ENCODE measurements at places on chromosomes 11 and 22. TPM values are rescaled to one million over a fixed set of nuclear protein-coding genes. Genes with fewer than 3 reads are reported as not detected.

SNU13 gene
- total RNA-seq, result 147 TPM

SORL1 gene
- 51.7 TPM for total RNA-seq

DNA sequence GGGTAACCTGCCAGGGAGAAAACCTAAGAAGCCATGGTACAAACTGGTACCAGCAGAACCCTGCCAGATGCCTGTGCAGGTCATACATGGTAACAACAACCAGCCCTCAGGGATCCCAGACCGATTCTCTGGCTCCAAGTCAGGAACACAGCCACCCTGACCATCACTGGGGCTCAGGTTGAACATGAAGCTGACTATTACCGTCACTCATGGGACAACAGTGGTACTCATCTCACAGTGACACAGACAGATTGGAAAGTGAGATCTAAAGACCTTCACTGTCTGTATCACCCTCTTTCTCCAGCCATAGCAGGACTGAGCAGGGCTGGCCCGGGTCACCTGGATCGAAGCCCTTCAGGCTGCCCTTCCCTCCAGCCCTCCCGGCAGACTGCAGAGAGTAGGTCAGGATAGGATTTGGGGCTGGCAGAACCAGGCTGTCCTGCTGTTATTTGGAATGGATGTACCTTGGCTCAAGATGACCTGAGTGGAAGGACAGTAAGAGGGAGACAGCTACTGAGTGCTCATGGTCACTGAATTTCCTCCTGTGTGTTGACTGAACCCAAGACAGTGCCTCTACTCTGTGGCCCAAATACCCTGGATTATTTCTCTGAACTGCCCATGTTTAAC is 94.7 kb downstream of the GGTLC2 start:
- H3K4me3 ChIP-seq, result no peak overlapping the region
- DNase-seq, result no peak
- no peak overlapping the region for H3K27ac ChIP-seq
- H3K4me1 ChIP-seq, result no peaks in the 10 kb centered on the region
- no peaks in the 10 kb centered on the region for H3K36me3 ChIP-seq

- H3K36me3 ChIP-seq, result no peaks in the 10 kb centered on the region
- H3K27me3 ChIP-seq, result no peaks in the 10 kb centered on the region
- peak overlapping the region; percentile 60 for H3K27ac ChIP-seq
- no peaks in the 10 kb centered on the region for H3K4me1 ChIP-seq
Observed at GRCh38 chr11:75133976-75134375, 16.9 kb upstream of the SLCO2B1 start.

DNA sequence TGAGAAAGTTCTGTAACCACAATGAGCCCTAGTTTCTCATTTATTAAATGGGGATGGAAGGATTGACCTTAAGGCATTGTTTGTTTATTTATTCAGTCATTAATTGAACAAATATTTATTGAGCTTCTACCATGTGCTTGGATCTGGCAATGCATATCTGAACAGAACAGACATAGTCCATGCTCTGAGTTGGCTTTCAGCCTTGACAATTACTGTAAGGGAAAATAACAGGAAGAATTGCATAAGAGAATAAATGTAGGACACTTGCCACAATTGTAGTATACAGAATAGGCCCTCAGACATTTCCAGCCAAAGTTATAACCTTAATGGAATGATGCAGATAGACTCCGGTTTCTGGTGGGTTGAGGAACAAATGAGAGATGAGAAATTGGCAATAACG is 160.5 kb upstream of the TTC12 start:
- no peak overlapping the region for H3K27ac ChIP-seq
- no peaks in the 10 kb centered on the region for H3K4me1 ChIP-seq
- H3K4me3 ChIP-seq, result no peak overlapping the region
- H3K27me3 ChIP-seq, result no peaks in the 10 kb centered on the region

DNA sequence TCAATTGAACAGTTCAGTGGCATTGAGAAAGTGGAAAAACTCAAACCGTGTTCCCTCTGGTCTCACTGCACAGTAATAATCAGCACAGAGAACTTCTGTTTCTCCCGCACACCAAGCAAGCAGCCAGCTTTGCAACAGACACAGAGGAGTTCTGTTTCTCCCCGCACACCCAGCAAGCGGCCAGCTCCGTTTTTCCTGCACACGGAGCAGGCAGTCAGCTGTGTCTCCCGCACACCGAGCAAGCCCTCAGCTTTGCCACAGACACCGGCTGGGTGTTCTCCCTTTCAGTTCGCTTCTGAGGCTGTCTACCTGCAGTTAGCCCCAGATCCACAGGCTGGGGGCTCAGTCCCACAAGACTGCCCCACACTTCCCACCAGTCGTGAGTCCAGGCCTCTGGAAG is 9.9 kb upstream of the TALDO1 start:
- no peak for DNase-seq
- peak overlapping the region; percentile 38 for H3K27ac ChIP-seq
- H3K4me3 ChIP-seq, result no peak overlapping the region
- no peaks in the 10 kb centered on the region for H3K36me3 ChIP-seq
- H3K4me1 ChIP-seq, result peaks cover 1% of the 10 kb centered on the region
- no peaks in the 10 kb centered on the region for H3K27me3 ChIP-seq

DNA sequence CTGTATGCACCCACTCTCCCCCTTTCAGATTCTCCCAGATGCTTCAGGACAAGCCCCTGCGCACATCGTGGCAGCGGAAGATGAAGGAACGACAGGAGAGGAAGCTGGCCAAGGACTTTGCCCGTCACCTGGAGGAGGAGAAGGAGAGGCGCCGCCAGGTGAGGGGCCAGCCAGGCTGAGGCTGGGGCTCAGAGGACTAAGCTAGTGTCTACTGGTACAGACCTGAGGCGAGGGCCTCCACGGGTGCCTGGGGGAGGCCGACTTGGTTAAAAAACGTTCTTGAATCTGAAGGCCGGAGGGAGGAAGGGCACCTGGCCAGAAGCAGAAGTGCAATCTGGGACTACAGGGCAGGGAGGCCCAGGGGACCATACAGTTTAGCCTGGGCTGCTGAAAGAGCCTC is 6.0 kb downstream of the CCDC86 start:
- H3K27ac ChIP-seq, result no peak overlapping the region
- H3K4me3 ChIP-seq, result no peak overlapping the region
- H3K36me3 ChIP-seq, result peaks cover 5% of the 10 kb centered on the region

DNA sequence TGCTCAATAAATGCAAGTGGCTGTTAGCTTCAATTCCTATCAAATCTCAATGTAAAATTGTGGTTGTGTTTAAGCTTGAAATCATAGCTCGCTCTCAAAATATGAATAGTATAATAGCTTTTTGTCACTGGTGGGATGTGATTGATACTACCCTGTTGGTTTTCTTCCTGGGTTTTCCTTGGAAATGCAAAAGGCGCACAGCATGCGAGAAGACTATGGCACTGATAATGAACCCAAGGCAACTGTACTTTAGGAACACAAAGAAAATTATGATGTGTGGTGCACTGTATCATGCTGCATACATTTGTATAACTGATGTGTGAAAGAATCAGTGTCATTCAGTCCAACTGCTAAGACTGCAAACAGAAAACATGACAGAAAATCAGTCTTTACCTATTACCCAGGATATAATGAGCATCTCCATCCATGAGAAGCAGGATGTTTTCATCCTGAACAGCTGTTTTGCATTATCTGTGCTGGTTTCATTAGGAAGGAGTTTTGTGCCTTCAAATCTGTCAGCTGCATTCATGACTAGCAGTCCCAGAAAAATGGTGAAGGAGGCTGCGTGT is 101.2 kb downstream of the TRPC6 start:
- H3K36me3 ChIP-seq, result no peaks in the 10 kb centered on the region
- H3K27ac ChIP-seq, result no peak overlapping the region
- no peaks in the 10 kb centered on the region for H3K4me1 ChIP-seq
- no peak overlapping the region for H3K4me3 ChIP-seq
- DNase-seq, result no peak

GRCh38 chr11:6298605-6299004 is 21.7 kb downstream of the CAVIN3 start:
- no peak overlapping the region for H3K27ac ChIP-seq
- H3K36me3 ChIP-seq, result no peaks in the 10 kb centered on the region
- DNase-seq, result peak; percentile 95
- H3K27me3 ChIP-seq, result no peaks in the 10 kb centered on the region
- H3K4me1 ChIP-seq, result peaks cover 6% of the 10 kb centered on the region

DNA sequence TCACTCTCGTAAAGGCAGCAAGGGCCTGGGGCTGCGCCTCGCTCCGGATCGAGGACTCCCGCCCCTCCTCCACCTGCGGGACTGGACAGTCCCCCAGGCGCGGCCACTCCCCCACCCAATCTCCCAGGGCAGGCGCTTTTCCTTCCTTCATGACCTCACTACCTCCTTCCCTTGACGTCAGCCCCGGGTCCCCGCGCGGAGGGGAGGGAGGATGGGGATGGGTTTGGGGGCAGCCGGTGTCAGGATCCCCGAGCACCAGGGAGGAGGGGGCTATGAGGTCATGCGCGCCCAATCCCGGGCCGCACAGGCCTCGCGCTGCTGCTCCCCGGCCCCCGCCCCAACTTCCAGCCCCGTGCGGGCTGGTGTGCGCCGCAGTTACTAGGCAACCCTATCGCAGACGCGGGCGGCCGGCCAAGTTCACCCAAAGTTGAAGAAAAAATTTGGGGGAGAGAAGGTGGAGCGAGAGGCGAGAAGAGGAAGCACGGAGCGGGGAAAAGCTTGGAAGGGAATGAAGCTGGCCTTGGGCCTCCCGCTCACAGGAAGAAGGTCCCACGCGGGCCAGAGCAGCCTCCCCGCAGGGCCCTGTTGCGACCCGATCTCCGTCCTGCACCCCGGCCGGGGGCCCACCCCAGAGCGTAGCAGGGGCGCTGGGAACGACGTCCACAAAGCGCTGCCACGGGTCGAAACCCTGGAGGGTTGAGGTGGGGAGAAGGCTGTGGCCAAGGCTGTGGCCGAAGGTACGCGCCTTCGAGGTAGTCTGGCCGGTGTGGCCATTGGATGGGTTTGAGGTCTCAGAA is 8.3 kb downstream of the WT1 start:
- peaks cover 98% of the 10 kb centered on the region for H3K27me3 ChIP-seq
- H3K27ac ChIP-seq, result no peak overlapping the region
- peak overlapping the region; percentile 60 for H3K4me3 ChIP-seq

DNA sequence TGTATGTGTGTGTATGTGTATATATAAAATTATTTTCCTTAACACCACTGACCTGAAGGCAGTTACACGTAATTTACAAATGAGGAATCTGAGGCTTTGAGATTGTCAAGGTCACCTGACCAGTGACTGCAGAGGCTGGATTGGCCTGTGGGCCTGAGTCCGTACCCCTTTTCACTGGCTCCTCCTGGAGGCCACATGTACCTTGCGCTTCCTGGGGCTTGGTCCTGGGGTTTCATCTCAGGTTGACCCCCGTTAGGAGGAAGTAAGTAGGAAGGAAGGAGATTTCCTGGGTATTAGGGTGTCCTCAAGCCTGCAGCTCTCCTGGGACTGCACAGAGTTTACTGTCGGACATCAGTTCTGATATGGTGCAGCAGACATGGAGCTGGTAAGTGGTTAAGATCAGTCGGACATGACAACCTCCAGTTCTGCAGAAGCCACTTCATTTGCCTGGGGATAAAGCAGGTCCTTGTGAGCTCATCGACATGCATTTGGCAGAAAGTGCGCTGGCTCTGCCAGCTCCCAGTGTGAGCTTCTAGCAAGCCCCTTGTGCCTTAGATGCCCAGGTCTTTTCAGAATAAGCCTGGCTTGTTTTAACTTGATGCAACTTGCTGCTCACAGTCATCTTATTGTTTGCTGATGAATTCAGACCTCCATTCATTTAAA is 36.6 kb downstream of the ST3GAL4 start:
- no peaks in the 10 kb centered on the region for H3K27me3 ChIP-seq
- no peak overlapping the region for H3K27ac ChIP-seq
- no peaks in the 10 kb centered on the region for H3K36me3 ChIP-seq
- DNase-seq, result peak; percentile 72
- no peak overlapping the region for H3K4me3 ChIP-seq

GRCh38 chr11:99911116-99911515 is 776.0 kb upstream of the ARHGAP42 start:
- H3K27ac ChIP-seq, result no peak overlapping the region
- DNase-seq, result no peak
- no peaks in the 10 kb centered on the region for H3K36me3 ChIP-seq
- no peaks in the 10 kb centered on the region for H3K4me1 ChIP-seq
- no peaks in the 10 kb centered on the region for H3K27me3 ChIP-seq

VWCE gene
- 7.2 TPM for total RNA-seq

ISX gene
- total RNA-seq, result not detected

- H3K4me3 ChIP-seq, result no peak overlapping the region
- no peaks in the 10 kb centered on the region for H3K27me3 ChIP-seq
- H3K36me3 ChIP-seq, result no peaks in the 10 kb centered on the region
- peaks cover 2% of the 10 kb centered on the region for H3K4me1 ChIP-seq
Observed at GRCh38 chr11:15801126-15801525, 555.2 kb downstream of the SOX6 start.

DNA sequence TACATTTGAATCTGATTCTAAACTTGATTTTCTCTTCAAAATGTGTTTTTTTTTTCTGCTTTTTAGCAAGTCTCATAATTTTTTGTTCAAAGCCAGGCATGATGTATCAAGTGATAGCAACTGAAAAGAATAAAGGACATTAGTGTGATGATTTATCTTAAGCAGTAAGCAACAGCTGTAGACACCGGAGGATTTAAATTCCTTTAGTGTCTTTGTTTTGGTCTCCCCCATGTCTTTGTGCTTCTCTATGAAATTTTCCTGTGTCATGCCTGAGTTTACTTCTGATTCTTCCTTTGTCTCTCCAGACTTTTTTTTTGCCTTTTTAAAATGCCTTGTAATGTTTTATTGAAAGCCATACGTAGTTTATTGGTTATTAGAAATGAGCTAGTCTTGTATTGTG is 934.2 kb upstream of the RAG2 start:
- no peak overlapping the region for H3K27ac ChIP-seq
- no peak for DNase-seq
- H3K36me3 ChIP-seq, result no peaks in the 10 kb centered on the region
- H3K27me3 ChIP-seq, result no peaks in the 10 kb centered on the region

GRCh38 chr11:75592715-75593114 is 30.7 kb downstream of the SERPINH1 start:
- DNase-seq, result no peak
- no peak overlapping the region for H3K4me3 ChIP-seq
- no peak overlapping the region for H3K27ac ChIP-seq
- peaks cover 13% of the 10 kb centered on the region for H3K4me1 ChIP-seq
- H3K27me3 ChIP-seq, result no peaks in the 10 kb centered on the region

GRCh38 chr11:133934096-133934495 is 22.7 kb downstream of the IGSF9B start:
- H3K27ac ChIP-seq, result peak overlapping the region; percentile 47
- DNase-seq, result no peak
- H3K4me3 ChIP-seq, result no peak overlapping the region
- no peaks in the 10 kb centered on the region for H3K27me3 ChIP-seq
- no peaks in the 10 kb centered on the region for H3K4me1 ChIP-seq
- no peaks in the 10 kb centered on the region for H3K36me3 ChIP-seq

DNA sequence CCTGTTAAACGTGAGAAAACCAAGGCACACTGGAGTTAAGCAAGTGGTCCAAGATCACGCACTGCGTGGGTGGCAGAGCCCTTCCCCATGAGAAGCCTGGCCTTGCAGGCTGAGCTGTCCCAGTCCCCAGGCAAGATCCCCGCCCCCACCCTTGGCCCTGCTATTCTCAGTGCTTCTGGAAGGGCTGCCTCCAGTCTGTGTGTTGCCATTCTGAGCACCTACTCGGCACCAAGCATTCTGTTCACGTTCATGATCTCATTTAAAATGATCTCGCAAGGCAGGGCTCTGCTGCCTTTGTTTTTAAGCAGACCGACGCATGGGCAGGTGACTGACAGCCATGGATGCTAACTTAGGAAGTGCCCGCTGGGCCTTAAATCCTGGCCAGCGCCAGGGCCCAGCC is 62.8 kb downstream of the PHF21B start:
- H3K27ac ChIP-seq, result no peak overlapping the region
- no peaks in the 10 kb centered on the region for H3K27me3 ChIP-seq
- H3K36me3 ChIP-seq, result peaks cover 44% of the 10 kb centered on the region
- no peaks in the 10 kb centered on the region for H3K4me1 ChIP-seq
- H3K4me3 ChIP-seq, result no peak overlapping the region
- no peak for DNase-seq

- H3K4me1 ChIP-seq, result peaks cover 5% of the 10 kb centered on the region
- H3K4me3 ChIP-seq, result no peak overlapping the region
- H3K27ac ChIP-seq, result no peak overlapping the region
- no peaks in the 10 kb centered on the region for H3K27me3 ChIP-seq
- DNase-seq, result no peak
- peaks cover 32% of the 10 kb centered on the region for H3K36me3 ChIP-seq
Observed at GRCh38 chr11:17161515-17161914, 46.3 kb downstream of the PIK3C2A start.
